Thoracic aorta (tissue), 2 donors: ENCODE measurements at places on chromosomes 1 and 21.

DNA sequence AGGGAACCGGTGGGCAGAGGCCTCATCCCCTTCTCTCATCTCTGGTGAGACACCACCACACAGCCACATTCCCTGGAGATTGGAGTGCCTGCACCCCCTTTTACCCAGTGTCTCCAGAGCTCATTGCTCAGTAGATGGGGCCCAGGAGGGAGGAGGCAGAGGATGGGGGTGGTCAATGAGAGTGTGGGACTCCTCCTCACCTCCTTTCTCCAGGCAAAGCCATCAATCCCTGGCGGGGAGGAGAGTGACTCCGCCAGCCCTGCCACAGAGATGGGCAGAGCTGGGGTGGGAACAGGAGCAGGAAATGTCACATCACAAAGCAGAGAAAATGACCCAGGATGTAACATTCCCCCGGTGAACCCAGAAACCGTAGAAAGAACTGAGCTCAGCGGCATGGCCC lies 117.2 kb downstream of the MATN1 start:
- no peak for DNase-seq

DNA sequence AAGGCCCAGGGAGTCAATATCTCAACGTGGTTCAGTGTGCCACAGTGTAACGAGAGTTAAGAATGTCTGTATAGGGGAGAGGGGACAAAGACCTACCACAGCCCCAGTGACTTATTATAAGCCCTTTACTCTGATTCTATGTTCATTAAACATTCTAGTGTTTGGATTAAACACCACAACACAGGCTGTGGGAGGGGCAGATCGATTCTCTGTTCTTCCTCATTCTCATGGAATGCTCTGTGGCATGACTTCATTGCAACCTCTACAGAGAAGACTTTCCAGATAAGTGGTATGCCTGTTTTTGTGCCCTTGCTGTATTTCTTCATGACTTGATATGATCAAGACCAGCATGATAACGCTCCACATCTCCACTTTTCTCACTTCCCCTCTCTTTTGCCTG lies 39.0 kb upstream of the CD5L start:
- no peak for DNase-seq

GRCh38 chr1:3186526-3186921 lies 117.5 kb downstream of the PRDM16 start:
- peak; percentile 90 for DNase-seq

DNA sequence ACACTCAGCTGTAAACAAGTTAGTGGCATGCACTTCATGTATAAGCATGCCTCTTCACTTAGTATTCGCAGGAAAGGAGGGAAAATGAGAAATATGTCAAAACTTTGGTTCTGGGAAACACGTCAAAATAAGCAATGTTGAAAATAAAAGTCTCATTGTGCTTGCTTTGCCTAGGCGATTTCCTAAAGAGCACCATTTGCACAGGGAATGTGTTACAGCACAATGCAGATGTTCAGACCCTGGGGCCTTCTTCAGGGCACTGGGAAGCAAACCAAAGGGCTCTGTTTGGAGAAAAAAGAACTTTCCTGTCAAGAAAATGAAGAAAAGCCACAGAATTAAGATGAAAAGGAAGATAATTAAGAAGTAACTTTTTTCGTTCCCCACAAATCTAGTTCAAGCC lies 98.6 kb upstream of the PLD5 start:
- no peak for DNase-seq

DNA sequence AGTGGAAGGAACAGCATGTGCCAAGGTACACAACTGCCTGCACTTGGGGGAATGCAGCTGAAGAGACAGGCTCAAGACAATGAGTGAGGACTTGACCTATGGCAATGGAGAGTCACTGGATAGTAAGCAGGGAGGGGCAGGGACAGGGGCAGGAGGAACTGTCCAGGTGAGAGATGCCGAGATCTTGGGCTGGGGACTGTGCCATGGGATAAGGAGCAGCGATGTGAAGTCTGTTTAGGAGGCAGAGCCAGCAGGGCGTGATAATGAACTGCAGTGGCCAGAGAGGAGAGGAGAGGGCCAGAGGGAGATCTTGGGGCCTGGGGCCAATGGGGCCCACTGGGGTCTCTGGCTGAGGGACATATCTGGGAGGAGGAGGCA lies 17.8 kb upstream of the EPB41 start:
- DNase-seq: no peak

DNA sequence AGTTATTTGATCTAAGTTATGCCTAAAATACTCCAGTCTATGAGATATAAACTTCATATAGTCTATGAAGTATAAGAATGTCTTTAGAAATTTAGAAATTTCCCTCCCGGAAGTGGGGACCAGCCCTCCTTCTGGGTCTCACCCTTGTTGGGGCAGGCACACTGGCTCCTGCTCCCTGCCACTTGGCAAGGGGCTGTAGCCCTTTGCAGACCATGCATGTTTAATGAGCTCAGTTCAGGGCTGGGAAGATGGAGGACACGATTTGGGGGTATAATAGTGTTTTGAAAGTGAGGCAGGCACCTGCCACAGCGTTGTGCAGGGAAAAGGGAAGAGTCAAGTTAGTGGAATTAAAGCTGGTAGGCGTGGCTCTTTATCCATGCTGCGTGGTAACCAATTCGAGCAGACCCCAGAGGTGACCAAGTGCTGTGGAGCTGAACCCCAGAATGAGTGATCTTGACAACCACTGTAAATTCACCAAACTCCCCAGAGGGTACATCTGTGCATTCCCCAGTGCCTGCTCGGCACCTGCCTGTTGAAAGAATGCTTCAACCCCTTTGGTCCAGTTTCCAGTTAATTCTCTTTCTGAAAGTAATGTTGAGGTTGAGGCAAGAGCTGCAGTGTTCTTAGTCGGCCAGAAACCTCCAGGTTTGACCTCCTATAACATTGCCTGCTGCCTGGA lies 79.6 kb downstream of the DOP1B start:
- no peak for DNase-seq

GRCh38 chr1:248824301-248824700 lies 1.4 kb downstream of the SH3BP5L start:
- DNase-seq: no peak

GRCh38 chr1:193111641-193112090 lies 6.5 kb upstream of the GLRX2 start:
- no peak for DNase-seq

DNA sequence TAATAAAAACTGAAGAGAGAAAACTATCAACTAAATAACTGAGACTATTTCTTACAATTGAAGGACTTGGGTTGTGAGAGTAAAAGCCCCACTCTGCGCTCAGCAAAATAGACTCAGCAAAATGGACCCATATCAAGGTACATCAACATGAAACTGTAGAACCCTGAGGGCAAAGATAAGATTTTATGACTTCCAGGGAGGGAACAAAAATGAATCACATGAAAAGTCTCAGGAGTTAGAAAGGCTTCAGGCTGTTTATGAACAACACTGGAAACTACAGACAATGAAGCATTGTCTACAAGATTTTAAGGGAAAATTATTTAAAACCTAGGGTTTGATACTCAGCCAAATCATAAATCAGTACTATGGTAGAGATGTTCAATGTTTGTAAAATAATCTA lies 434.3 kb downstream of the PTPRC start:
- DNase-seq: no peak

DNA sequence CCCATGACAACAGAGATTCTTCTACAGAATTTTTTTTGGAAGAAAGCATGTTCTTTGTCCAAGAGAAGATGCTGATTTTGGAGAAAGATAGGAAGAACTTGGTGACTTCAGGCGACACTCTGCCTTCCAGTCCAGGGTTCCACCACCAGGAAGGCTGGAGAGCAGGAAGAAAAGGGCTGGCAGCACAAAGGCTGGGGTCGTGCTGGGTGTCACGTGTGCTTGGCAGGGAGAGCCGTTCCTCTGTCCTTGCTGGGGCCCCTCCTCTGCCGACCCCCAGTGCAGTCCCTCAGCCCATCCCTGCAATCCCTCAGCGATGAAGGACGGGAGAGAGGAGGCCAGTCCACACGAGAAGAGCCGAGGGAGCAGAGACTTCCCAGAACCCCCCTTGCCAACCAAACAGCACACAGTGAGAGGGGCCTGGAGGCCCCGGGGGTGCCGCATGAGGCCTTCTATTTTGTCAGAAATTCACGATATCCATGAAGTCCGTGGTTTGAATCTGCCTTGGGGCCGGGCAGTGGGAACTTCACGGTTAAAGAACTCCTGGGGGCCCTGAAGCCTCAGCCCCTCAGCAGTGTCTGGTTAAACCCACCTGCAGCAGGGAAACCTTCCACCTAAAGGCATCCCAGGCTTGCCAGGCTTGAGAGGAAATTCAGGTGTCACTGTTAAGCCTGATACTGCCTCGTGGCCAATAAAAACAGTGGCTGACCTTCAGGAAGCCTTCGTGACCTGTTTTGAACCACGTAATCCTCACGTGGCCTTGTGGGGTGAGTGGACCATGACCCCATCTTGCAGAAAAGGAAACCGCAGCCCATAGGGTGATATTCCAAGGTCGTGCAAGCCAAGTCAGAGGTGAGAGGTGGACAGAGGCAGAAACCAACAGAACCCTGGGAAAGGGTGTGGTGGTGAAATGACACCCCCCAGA lies 3.4 kb downstream of the KRTAP10-12 start:
- no peak for DNase-seq

DNA sequence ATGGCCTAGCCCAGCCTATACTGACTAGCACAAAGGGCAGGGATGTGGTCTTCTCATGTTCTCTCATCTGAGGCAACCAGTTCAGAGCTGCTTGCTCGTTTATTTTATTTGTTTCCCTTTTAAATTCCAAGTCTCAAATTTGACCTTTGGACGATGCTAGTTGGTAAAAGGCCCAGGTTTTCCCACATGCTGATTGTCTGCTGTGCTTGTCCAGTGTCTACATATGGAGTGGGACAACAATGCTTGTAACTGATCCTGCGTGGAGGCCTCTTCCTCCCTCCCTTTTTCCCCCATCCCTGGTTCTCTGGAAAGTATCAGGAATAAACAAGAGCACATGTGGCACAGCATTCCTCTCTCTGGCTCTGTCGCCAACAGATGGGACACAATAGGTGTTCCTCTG lies 34.0 kb upstream of the BEND5 start:
- no peak for DNase-seq

- DNase-seq: no peak
Observed at GRCh38 chr1:54842206-54842915, 41.2 kb upstream of the TTC22 start.

DNA sequence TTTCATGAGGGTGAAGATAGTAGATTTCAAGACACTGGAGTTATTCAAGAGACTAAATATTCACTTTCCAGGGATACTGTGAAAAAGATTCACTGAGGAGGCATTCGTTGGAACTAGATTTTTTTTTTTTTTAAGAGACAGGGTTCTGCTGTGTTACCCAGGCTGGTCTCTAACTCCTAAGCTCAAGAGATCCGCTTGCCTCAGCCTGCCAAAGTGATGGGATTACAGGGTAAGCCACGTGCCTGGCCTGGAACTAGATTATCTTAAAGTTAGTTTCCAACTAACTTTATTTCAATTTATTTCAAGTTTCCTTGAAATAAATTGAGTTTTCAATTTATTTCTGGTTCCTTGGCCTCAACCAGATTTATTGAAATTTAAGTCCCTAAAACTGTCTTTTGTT lies 24.3 kb upstream of the MCL1 start:
- DNase-seq: no peak

DNA sequence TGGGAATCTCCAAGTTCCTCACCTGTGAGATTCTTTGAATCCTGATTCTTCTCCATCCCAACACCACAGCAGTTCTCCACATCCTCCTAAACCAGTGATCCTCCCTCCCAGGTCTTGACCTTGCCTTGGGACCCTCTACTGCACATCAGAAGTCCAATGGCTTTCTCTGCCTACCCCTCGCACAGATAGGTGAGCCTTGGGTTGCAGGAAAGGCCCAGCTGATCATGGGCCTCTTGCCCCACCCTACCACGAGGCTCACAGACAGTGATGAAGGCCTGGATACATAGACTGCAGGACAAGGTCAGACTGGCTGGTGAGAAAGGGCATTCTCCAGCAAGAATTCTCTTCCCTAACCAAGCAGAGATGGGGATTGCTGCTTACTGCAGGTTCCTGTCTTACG lies 825 bp downstream of the FABP3 start:
- no peak for DNase-seq

- no peak for DNase-seq
Observed at GRCh38 chr1:225670806-225671733, 18.1 kb upstream of the ENAH start.

- no peak for DNase-seq
Observed at GRCh38 chr1:184163674-184164465, 112.3 kb downstream of the TSEN15 start.
